ENCODE measurements at places on chromosomes 4 and X.

DNA sequence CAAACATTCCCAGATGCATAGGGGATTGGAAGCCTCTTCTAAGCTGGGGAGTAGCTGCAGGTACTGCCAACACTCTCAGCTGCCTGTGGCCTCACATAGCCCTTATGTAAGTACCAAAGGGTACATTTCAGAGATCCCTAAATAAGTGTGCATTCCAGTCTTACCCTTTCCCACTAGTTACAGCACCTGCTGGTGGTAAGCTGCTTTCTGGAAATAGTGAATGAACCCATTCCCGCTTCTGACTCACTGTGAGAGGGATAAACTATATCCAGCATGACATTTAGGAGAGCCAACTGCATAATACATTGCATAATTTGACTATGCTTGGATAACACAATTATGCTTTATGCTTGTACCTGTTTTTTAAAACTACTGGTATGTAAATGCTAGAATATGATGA lies 149.0 kb downstream of the FAM13A start:
- DNase-seq, result no peak

DNA sequence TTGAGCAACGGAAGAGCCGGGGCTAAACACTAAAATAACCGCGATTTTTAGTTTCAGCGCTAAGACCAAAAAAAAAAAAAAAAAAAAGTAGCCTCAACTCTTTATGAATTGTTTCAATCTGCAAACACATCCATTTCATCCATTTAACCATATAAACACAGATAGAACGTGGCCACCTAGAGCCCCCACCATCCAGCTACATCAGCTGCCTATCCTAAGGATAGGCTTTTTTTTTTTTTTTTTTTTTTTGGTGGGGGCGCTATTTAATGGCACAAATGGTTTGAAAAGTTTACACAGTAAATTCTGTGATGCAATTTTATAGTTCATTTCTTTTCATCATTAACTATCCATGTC lies 492 bp upstream of the HDAC8 start:
- DNase-seq, result no peak

DNA sequence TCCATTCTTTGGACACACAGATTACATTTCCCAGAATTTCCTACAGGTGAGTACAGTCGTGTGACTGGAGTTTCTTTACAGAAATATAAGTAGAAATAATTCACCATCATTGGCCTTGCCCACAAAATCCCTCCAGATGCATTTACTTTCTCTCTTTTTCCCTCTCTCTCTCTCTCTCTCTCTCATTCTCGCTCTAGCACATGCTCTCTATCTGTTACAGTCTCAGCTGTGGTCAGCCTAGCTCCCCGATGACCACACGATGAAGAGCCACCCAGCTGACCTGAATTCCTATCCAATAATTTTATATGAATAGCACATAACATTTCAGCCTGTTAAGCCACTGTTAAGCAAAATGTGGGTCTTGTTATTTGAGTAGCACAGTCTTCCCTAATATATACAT lies 507.9 kb downstream of the PCDH7 start:
- no peak for DNase-seq

DNA sequence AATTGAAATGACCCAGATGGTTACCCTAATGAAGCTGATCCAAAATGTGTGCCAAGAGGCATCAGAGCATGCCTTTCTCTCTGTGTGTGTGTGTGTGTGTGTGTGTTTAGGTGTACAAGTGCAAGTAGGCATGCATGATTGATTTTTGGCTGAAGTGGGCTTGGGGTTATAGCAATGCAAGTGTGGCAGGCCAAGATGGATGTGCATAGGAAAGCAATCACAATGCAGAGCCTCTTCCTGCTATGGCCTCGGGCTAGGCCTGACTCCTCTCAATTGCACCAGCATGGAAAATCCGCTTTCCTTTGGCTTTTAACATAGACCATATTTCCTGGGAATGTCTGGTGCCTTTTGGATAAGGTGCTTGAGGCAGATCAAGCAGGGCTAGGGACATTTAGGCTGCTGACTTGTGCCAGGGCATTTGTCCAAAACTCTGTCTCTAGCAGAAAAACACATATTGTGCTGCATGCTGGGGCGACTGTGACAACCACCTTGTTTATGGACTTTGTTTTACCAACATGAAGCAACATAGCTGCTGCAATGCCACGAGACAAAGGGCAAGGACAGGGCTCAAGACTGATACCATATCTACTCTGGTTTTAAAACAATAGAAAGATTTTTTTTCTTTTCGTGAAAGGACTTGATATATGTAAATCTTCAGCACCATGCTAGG lies 395.7 kb downstream of the RAPGEF2 start:
- no peak for DNase-seq
